ENCODE measurements at places on chromosomes 2 and 18.
A peak's percentile ranks its signal among the peaks of the same experiment; 100 is the strongest.

GRCh38 chr2:239179851-239180371 is 220.9 kb downstream of the HDAC4 start:
- H3K27ac ChIP-seq: no peak overlapping the region
- no peak for DNase-seq
- H3K4me1 ChIP-seq: no peaks in the 10 kb centered on the region
- H3K36me3 ChIP-seq: peaks cover 24% of the 10 kb centered on the region
- H3K4me3 ChIP-seq: no peak overlapping the region

DNA sequence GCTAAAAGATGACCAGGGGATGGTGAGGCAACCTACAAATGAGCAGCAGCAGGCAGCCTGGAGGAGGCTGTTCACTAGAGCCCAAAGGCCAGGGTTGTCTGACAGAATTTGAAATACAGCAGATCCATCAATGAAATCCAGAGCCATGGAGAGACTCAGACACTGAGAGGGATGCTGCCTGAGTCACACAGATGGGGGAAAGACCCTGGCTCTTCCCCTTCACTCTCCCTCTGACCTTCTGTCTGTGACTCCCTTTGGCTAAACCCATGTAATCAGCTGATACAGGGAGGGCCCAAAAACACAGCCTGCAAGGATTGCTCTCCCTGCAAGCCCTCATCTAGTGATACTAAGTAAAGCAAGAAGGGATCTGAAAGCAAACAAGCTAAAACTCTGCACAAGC is 166.5 kb upstream of the SPOPL start:
- peaks cover 17% of the 10 kb centered on the region for H3K4me1 ChIP-seq
- no peaks in the 10 kb centered on the region for H3K36me3 ChIP-seq
- no peak overlapping the region for H3K27ac ChIP-seq

GRCh38 chr2:54572636-54573536 is 116.8 kb downstream of the SPTBN1 start:
- peaks cover 12% of the 10 kb centered on the region for H3K36me3 ChIP-seq
- H3K27me3 ChIP-seq: no peaks in the 10 kb centered on the region
- peak overlapping the region; percentile 83 for H3K27ac ChIP-seq
- no peak for DNase-seq

- H3K27me3 ChIP-seq: no peaks in the 10 kb centered on the region
- no peak overlapping the region for H3K27ac ChIP-seq
- no peak for DNase-seq
- H3K4me1 ChIP-seq: no peaks in the 10 kb centered on the region
- no peak overlapping the region for H3K4me3 ChIP-seq
Measured at GRCh38 chr2:141911485-141912066, 219.2 kb downstream of the LRP1B start.

GRCh38 chr18:61764381-61764780 is 128.4 kb downstream of the RNF152 start:
- H3K4me3 ChIP-seq: peak overlapping the region; percentile 83
- no peak for DNase-seq
- peaks cover 37% of the 10 kb centered on the region for H3K4me1 ChIP-seq
- no peaks in the 10 kb centered on the region for H3K27me3 ChIP-seq

GRCh38 chr2:240224676-240225075 is 84.2 kb upstream of the OTOS start:
- DNase-seq: peak; percentile 83
- H3K27me3 ChIP-seq: peaks cover 3% of the 10 kb centered on the region
- peak overlapping the region; percentile 64 for H3K27ac ChIP-seq
- peaks cover 14% of the 10 kb centered on the region for H3K36me3 ChIP-seq
- H3K4me3 ChIP-seq: peak overlapping the region; percentile 44

DNA sequence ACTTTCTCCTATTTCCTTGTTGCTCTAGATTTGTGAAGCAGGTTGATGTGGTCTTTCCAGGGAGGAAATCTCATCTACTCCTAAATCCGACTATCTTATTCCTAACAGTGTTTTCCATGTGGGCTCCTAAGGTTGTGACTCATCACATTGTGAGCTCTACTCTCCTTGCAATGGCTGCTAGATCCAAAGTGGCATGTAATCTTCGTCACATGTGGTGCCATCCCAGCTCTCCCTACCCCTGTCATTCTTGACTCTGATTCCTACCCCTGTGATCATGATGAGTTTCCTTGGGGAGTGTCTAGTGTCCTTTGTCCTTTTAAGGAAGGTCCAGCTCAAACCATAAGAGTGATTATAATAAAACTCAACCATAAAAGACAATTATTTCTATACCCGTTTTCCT is 47.3 kb upstream of the GULP1 start:
- no peak for DNase-seq
- no peak overlapping the region for H3K4me3 ChIP-seq
- peaks cover 7% of the 10 kb centered on the region for H3K4me1 ChIP-seq
- no peaks in the 10 kb centered on the region for H3K27me3 ChIP-seq

DNA sequence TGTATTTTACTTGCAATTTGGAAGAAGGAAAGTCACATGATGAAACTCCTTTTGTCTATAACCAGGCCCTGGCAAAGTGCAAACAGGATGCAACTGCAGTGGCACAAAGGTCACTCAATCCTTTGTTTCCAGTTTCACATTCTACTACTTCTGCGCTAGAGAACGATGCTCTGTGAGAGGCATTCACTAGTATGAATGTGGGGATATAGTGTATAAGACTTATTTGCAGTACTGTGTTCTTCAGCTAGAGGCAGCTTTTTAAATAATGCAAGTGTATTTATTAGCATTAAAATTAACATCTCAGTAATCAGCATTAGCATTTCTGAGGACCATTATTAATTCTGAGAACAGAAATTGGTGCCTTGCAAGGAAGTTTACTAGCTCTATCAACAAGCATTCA is 68.9 kb downstream of the PRPF40A start:
- H3K27ac ChIP-seq: peak overlapping the region; percentile 88
- H3K4me1 ChIP-seq: peaks cover 31% of the 10 kb centered on the region
- no peak for DNase-seq
- peaks cover 26% of the 10 kb centered on the region for H3K36me3 ChIP-seq
- no peak overlapping the region for H3K4me3 ChIP-seq
- H3K27me3 ChIP-seq: no peaks in the 10 kb centered on the region

- no peak overlapping the region for H3K27ac ChIP-seq
- peaks cover 54% of the 10 kb centered on the region for H3K36me3 ChIP-seq
- H3K4me3 ChIP-seq: no peak overlapping the region
Measured at GRCh38 chr18:79746730-79747129, 51.0 kb upstream of the KCNG2 start.

DNA sequence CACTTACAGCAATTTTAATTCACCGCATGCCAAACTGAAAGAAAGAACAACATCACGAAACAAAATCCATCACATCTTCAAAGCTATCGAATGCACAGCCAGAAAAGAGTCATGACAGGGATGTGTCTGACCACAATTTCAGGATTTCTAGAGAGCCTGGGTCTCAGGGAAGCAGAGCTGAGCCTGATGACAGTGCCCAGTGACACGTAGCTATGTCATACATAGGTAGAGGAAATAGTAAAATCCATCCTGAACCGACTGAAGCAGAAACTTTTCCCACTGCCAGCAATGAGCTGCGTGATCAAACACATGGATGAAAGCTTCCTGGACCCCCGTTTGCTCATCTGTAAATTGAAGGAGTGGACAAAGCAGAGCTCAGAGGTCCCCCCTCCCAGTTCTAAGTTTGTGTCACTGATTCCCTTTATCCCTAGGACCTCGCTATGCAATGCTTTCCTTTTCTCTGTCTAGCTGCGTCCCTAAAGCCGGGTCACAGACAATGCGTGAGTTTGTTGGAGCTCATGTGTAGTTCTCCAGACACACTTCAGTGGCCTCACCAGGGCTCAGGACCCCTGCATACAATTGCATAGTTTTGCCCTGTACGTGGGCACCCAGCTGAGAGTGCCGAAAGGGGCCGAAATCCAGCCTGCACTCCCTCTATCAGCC is 37.6 kb downstream of the CCBE1 start:
- H3K27ac ChIP-seq: peak overlapping the region; percentile 60
- peaks cover 15% of the 10 kb centered on the region for H3K36me3 ChIP-seq
- H3K4me1 ChIP-seq: peaks cover 93% of the 10 kb centered on the region
- peak overlapping the region; percentile 75 for H3K4me3 ChIP-seq
- peak; percentile 32 for DNase-seq

DNA sequence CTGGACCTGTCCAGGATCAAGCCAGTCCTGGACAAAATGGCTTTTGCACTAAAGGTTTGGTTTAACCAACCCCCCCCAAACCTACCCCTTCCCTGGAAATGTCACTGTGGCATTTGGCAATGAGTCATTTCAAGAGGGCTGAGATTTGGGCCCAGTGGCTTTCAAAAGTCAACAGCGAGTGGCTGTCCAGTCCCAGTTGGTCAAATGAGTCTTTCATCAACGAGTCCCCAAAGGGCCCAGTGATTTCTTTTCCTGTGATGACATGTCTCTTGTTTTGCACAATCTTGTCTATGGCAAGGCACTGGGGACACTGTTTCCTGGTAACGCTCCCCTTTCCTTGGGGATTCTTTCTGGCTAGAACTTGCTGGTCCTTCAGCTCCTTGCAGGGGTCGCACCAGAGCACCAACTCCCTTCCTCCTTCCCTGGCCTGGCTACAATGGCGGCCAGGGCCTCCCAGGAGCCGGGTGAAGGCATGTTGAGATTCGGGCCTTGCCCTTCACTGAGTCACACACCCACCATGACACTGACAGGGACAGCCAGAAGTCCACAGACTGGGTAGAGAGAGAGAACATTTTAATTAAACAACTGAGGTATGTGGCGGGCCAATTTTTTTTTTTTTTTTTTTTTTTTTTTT is 87.2 kb downstream of the SMAD7 start:
- no peak overlapping the region for H3K4me3 ChIP-seq
- no peak for DNase-seq
- peaks cover 28% of the 10 kb centered on the region for H3K36me3 ChIP-seq

- DNase-seq: peak; percentile 64
- peaks cover 37% of the 10 kb centered on the region for H3K27me3 ChIP-seq
- no peaks in the 10 kb centered on the region for H3K4me1 ChIP-seq
- peak overlapping the region; percentile 61 for H3K4me3 ChIP-seq
- H3K36me3 ChIP-seq: no peaks in the 10 kb centered on the region
Measured at GRCh38 chr2:231925303-231926179, 655 bp downstream of the NPPC start.

Data from HFFc6 (cell line).